ENCODE measurements at places on chromosomes 6 and 20.
A peak's percentile ranks its signal among the peaks of the same experiment; 100 is the strongest.

DNA sequence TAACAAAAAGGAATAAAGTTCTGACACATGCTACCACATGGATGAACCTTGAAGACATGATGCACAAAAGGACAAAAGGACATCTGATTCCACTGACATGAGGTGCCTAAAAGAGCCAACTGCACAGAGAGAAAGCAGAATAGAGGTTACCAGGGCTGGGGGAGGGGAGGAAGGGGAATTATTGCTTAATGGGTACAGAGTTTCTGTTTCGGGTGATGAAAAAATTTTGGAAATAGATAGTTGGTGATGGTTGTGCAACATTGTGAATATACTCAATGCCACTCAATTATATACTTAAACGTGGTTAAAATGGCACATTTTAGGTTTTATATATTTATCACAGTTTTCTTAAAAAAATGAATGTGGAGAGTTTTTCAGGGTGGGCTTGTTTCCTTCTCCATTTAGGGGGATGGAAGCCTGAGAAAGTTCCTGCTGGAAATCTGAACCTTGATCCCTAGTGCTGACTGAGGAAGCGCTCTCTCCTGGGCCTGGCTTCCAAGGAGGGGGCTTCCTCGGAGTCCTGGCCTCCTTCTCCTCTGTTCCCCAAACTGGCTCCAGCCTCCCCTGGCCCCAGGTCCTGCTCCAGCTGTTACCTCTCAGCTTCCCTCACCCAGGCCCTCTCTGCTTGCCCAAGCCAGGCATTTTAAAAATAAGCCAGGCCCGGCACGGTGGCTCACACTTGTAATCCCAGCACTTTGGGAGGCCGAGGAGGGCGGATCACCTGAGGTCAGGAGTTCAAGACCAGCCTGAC is 79.2 kb downstream of the NOL4L start:
- no peak for DNase-seq

DNA sequence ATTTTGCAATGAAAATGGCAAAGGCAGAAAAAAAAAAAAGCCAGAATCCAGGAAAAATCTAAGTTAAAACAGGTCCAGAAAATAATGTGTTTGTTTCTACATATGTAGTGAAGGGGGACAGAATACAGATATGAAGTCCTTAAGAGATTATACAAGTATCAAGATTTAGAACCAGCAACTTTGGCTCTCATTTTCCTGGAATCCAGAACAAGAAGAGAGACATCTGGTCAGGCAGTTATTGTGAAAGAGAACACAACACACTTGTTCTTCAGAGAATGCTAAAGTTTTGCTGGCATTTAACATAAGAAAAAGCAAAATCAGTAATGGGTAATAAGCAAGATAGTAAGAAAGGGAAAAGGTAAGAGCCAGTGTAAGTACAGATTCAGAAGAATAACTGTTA is 21.1 kb downstream of the BAG2 start:
- DNase-seq = no peak

DNA sequence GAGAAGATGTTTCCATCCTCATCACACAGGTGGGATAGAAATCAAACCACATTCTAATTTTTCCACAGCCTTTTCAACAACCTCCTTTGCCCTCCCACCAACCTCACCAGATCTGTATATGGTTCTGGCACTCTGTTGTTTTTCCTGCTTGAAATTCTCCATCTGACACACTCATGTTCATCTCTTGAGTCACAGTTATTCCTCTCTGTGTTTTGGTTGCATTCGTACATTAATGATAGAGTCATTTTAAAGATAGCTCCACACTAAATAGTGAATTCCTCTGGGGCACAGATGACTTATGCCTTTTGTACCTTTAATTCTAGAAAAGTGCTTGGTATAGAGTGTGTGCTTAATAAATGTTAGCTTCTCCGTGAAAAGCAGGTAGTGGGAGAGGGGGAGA is 1.4 kb upstream of the GCLC start:
- no peak for DNase-seq

DNA sequence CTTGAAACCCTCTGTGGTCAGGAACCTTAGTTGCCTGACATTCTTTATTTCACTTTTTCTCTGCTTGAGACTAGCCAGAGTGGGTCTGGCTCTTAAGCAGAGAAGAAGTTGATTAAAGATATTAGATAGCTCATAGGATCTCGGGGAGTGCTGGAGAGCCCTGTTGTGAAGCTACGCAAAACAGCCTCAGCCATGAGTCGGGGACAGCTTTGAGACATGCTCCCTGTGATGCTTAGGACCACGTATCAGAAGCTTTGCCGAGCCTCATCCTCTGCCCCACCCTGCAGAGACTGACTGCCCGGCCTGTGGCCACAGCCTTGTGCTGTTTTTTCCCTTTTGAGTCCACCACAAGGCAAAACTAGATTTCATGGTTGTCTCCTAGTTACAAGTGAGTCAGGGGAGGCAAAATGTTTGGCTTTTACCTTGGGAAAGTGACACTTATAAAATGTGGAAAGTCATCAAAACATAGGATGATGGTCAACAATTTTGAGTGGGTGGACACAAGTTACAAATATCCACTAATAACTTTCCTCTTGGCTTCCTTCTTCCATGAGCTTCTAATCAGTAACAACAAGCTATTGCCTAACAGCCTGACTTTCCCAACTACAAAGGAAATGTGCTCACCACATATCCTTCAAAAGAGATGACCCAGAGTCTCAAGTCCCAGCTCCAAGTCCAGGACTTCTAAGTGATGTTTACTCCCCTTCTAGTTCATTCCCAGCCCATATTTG is 108.4 kb downstream of the JAG1 start:
- no peak for DNase-seq

DNA sequence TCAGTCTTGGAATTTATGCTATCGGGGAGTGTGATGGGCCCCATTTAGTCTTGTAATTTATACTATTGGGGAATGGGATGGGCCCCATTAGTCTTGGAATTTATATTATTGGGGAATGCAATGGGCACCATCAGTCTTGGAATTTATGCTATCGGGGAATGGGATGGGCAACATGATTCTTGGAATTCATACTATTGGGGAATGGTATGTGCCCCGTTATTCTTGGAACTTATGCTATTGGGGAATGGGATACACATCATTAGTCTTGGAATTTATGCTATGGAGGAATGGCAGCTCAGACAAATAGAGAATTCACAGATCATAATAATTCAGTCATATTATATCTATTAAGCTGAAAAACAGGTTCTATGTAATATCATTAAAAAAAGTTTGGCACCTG is 300.3 kb downstream of the SMOC2 start:
- DNase-seq = no peak

DNA sequence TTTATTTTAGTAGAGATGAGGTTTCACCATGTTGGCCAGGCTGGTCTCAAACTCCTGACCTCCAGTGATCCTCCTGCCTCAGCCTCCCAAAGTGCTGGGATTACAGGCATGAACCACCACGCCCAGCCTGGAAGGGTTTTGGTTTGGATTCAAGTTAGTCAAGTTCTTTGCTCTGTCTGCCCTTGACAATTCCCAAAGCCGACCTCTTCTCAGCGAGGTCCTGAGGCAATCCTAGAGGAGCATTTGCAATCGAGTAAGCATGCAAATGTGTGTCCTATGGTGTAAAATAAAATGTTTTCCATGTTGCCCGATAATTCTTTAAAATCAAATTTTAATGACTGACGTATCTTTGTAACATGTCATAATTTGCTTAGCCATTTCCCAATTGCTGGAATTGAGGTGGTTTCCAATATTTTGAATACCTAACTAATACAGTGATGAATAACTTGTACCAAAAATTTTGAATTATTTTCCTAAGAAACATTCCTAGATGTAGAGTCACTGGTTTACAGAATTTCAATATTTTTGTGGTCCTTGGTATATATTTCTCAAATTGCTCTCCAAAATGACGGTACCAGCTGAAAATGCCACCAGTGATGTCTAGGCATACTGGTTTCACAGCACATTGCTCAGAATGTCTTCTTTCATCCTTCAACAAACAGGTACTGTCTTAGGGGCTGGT is 38.7 kb downstream of the GTF2H5 start:
- no peak for DNase-seq

GRCh38 chr6:168032005-168032760 is 34.7 kb downstream of the KIF25 start:
- DNase-seq = peak; percentile 17

- DNase-seq = no peak
Measured at GRCh38 chr20:64003960-64004725, 23.2 kb downstream of the PRPF6 start.

DNA sequence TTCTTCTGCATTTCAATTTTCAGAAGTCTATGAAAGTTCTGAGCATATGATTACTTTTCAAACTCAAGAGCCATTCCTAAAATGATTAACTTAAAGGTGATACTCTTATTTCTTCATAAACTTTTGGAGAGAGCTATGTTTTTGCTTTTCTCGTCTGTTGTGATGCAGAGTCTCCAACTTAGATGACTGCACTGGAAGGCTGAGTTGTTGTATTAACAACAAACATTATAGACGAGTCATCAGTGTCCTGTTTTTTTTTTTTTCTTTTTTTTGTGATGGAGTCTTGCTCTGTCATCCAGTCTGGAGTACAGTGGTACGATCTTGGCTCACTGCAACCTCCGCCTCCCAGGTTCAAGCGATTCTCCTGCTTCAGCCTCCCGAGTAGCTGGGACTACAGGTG is 101.9 kb downstream of the CD109 start:
- no peak for DNase-seq
